ENCODE measurements at places on chromosomes 3 and 15.

GRCh38 chr3:106380232-106380631 is 511.4 kb upstream of the CBLB start:
- no peak for DNase-seq
- no peak overlapping the region for H3K4me3 ChIP-seq
- H3K27me3 ChIP-seq, result no peaks in the 10 kb centered on the region
- no peak overlapping the region for H3K27ac ChIP-seq
- H3K4me1 ChIP-seq, result no peaks in the 10 kb centered on the region
- no peaks in the 10 kb centered on the region for H3K36me3 ChIP-seq

DNA sequence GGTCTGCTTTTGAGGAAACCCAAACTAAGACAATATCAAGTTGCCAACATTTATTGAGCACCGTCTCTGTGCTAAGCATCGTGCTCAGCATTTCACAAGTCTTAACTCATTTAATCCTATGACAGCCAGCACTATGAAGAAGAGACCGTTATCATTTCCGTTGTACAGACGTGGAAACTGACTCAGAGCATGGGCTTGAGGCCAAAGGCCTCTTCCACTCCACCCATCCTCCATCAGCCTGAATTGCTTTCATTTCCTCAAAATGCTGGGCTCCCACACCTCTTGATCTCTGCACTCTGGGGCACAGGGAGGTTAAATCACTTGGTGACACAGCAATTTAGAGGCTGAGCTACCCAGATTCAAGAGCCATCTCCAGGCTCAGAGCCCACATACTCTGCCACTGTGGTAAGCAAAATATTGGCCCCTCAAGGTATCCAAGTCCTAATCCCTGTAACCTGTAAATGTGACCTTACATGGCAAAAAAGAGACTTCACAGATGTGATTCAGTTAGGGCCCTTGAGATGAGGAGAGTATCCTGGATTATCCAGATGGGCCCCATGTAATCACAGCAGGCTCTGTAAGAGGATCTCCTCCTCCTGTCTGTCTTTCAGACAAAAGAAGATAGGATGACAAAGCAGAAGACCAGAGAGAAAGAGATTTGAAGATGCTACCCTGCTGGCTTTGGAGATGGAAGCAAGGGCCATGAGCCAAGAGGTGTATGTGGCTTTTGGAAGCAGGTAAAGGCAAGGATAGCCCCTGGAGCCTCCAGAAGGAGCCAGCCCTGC is 24.3 kb upstream of the FLNB start:
- no peaks in the 10 kb centered on the region for H3K27me3 ChIP-seq
- H3K4me3 ChIP-seq, result no peak overlapping the region
- no peak for DNase-seq
- H3K4me1 ChIP-seq, result peaks cover 22% of the 10 kb centered on the region
- H3K27ac ChIP-seq, result peak overlapping the region; percentile 28
- H3K36me3 ChIP-seq, result no peaks in the 10 kb centered on the region

DNA sequence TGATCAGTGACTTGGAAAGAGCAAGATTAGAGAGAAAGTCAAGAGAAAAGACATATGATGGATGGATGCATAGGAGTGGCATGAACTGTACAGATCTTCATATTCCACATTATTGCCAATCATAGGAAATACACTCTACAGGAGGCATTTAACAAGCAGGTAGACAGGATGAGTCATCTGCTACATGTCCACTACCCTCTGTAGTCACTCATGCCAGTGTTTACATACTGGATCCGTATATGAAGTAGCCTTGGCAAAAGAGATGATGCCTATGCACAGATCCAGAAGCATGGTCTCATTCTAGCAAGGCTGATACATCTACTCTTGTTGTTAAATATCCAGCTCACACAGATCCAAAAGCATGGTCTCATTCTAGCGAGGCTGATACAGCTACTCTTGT is 632.1 kb downstream of the ROBO2 start:
- no peaks in the 10 kb centered on the region for H3K27me3 ChIP-seq
- H3K27ac ChIP-seq, result no peak overlapping the region
- no peaks in the 10 kb centered on the region for H3K4me1 ChIP-seq

- no peak for DNase-seq
- no peaks in the 10 kb centered on the region for H3K36me3 ChIP-seq
- no peak overlapping the region for H3K4me3 ChIP-seq
- no peaks in the 10 kb centered on the region for H3K27me3 ChIP-seq
Observed at GRCh38 chr3:16056217-16056616, 118.3 kb upstream of the GALNT15 start.

GRCh38 chr3:73572368-73572767 is 52.4 kb downstream of the PDZRN3 start:
- H3K4me3 ChIP-seq, result no peak overlapping the region
- no peak for DNase-seq
- no peaks in the 10 kb centered on the region for H3K27me3 ChIP-seq
- no peaks in the 10 kb centered on the region for H3K4me1 ChIP-seq

DNA sequence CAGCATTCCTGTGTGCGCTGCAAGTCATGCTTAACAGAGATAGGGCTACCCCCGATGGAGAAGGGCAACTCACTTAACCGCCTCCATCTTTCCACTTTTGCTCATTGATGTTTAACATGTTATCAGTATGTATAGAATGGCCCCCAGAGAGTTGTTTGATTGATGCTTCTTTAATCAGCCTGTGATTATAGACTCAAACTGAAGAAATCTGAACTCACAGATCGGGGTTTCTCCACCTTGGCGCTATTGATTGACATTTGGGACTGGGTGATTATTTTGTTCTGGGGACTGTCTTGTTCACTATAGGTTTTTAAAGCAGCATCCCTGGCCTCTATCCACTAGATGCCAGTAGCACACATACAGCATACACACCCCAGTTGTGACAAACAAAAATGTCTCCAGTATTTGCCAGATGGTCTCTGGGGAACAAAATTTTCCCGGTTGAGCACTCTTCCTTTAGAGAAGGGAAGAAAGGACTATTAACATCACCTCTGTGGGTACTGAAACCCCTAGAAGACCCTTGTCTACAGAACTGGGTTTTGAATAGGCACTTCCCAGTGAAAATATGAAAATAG is 54.4 kb downstream of the LARS2 start:
- DNase-seq, result no peak
- H3K4me1 ChIP-seq, result peaks cover 3% of the 10 kb centered on the region
- H3K27ac ChIP-seq, result no peak overlapping the region

GRCh38 chr15:69045802-69046201 is 31.3 kb downstream of the NOX5 start:
- H3K27ac ChIP-seq, result no peak overlapping the region
- no peaks in the 10 kb centered on the region for H3K27me3 ChIP-seq
- H3K4me1 ChIP-seq, result peaks cover 9% of the 10 kb centered on the region
- DNase-seq, result no peak
- H3K36me3 ChIP-seq, result no peaks in the 10 kb centered on the region

DNA sequence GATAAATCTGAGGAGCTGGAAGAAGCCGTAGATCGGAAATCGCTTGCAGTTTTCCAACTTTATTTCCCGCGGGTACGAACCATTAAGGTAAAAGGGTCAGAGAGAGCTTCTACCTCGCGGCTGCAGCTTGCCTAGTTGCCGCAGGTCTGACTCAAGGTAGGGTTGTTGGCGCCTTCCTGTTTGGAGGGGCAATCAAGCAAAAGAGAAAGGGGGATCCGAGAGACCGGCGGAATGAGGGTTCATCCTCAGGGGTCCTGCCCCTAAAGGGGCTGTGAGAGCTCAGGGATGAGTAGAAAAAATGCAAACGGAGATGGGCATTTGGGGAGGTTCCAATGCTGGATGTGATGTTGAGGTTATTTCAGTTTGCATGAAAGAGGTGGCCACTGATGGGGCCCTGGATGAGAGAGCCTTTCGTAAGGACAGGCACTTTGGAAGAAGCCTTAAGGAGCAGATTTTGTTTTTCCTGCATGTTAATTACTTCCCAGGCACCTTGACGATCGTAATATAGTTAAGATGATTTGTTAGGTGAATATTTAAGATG is 265.4 kb downstream of the CGGBP1 start:
- peak overlapping the region; percentile 49 for H3K4me3 ChIP-seq
- H3K27ac ChIP-seq, result peak overlapping the region; percentile 39
- DNase-seq, result no peak
- H3K36me3 ChIP-seq, result no peaks in the 10 kb centered on the region

GRCh38 chr15:85795337-85796305 is 896 bp upstream of the KLHL25 start:
- no peaks in the 10 kb centered on the region for H3K27me3 ChIP-seq
- no peak overlapping the region for H3K27ac ChIP-seq
- peaks cover 35% of the 10 kb centered on the region for H3K4me1 ChIP-seq
- H3K36me3 ChIP-seq, result no peaks in the 10 kb centered on the region
- DNase-seq, result no peak

DNA sequence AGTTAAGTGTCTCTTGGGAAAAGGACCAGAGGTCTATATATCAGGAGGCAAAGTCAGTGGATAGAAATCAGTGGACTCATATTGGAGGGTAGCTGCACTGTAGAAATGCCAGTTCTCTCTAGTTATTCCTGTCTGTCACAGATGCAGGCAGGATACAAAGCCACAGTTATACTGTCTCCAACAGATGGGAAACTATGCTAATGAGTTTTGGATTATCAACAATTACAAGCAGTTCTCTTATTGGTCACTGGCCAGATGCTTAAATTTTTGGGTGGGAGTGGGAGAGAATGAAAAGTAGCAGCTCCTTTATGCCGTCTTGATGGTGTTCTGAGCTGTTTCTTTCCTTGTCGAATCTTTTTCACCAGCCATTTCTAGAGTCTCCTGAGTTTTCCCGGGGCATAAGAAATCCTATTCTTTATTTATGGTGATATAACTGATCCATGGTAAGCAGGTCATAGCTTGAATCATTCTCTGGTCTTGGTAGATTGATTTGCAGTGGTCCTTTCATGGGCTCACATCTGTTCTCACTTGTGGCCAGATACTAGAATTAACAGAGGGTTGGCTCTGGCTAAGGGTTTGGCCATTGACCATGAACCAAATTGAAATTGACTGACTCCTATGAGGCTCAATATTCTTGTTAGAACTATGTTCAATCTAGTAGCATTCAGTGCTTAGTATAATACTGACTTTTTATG is 44.6 kb upstream of the RBMS3 start:
- H3K4me3 ChIP-seq, result no peak overlapping the region
- H3K4me1 ChIP-seq, result no peaks in the 10 kb centered on the region
- DNase-seq, result no peak
- H3K36me3 ChIP-seq, result no peaks in the 10 kb centered on the region
- no peak overlapping the region for H3K27ac ChIP-seq
- H3K27me3 ChIP-seq, result no peaks in the 10 kb centered on the region

DNA sequence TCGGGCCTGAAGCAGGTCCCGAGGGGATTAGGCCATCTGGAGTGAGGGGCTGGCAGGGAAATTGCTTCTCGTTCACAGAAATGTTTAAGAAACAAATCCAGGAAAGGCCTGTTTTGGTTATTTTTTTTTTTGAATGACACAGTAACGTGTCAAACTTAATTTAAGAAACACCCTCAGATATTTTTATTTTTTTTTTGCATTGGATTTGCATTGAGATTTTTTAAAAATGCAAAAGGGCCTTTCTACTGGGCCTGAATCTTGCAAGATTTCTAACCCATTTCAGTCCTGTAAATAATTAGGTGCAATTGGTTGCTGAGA is 25.0 kb upstream of the KLF13 start:
- H3K27me3 ChIP-seq, result no peaks in the 10 kb centered on the region
- no peak overlapping the region for H3K27ac ChIP-seq
- no peaks in the 10 kb centered on the region for H3K36me3 ChIP-seq

DNA sequence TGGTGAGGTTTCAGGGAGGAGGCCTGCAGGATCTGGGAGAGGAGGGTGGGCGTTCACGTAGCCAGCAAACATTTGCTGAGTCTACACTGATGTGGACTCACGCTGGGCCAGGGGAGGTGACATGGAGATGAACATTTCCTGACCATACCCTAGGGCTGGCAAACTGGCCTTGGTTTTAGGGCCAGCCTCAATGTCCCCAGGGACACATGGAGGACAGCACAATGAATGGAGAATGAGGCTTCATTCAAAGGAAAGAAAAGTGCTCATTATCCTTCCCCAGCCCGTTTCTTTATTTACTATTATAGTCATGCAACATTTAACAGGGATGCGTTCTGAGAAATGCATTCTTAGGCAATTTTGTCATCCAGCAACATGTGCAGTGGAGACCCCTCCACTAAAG is 26.8 kb downstream of the ACAN start:
- peaks cover 4% of the 10 kb centered on the region for H3K27me3 ChIP-seq
- no peaks in the 10 kb centered on the region for H3K36me3 ChIP-seq
- H3K4me1 ChIP-seq, result no peaks in the 10 kb centered on the region
- DNase-seq, result no peak
- H3K27ac ChIP-seq, result no peak overlapping the region

DNA sequence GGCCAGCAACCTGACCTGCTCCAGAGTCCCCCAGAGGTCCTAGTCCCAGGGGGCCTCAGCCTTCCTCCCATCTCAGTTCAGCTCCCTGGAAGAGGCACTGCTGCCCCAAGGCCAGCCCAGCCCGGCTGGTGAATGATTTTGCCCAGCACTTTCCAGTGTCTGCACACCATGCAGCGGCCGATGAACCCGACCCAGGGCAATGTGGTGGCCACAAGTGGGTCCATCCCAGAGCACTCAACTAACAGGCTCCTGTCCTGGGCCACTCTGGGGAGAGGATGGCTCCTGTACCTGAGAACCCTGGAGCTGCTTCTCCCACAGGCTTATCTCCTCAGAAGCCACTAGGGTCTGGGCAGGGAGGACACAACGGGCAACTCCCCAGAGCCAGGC is 39.2 kb downstream of the PTPN23 start:
- no peak overlapping the region for H3K4me3 ChIP-seq
- H3K4me1 ChIP-seq, result peaks cover 23% of the 10 kb centered on the region
- no peaks in the 10 kb centered on the region for H3K27me3 ChIP-seq
- no peak overlapping the region for H3K27ac ChIP-seq
- H3K36me3 ChIP-seq, result peaks cover 75% of the 10 kb centered on the region

- no peak overlapping the region for H3K4me3 ChIP-seq
- no peaks in the 10 kb centered on the region for H3K27me3 ChIP-seq
- no peaks in the 10 kb centered on the region for H3K36me3 ChIP-seq
- no peak overlapping the region for H3K27ac ChIP-seq
Observed at GRCh38 chr3:25218362-25218761, 209.7 kb upstream of the RARB start.

- H3K4me1 ChIP-seq, result no peaks in the 10 kb centered on the region
- no peaks in the 10 kb centered on the region for H3K27me3 ChIP-seq
- H3K27ac ChIP-seq, result no peak overlapping the region
- no peak for DNase-seq
Observed at GRCh38 chr3:134511500-134511899, 25.6 kb downstream of the CEP63 start.

DNA sequence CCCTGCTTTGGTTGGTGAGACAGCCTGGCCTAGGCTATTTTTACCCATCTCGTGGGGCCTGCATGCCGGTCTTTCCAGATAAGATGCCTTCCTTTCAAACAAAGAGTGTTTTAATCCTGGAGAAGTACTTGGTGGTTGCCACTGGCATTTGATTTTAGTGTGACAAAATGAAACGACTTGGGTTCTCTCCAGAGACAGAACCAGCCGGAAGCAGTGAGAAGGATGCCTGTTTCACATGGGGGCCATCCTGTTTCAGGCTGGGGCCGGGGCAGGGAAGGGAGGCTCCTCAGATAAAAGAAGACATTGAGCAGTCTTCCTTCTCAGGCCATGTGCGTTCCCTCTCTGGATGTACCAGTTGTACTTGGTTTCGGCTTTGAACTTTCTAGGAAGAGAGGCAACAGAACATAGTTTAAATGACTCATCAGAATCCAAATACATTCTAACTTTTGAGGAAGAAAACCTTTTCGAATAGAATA is 74.9 kb downstream of the TOP2B start:
- no peaks in the 10 kb centered on the region for H3K36me3 ChIP-seq
- H3K27me3 ChIP-seq, result no peaks in the 10 kb centered on the region
- no peak overlapping the region for H3K4me3 ChIP-seq
- H3K27ac ChIP-seq, result no peak overlapping the region
- no peak for DNase-seq

GRCh38 chr15:66644000-66644787 is 57.8 kb upstream of the SMAD6 start:
- no peaks in the 10 kb centered on the region for H3K27me3 ChIP-seq
- no peaks in the 10 kb centered on the region for H3K36me3 ChIP-seq
- H3K27ac ChIP-seq, result no peak overlapping the region
- no peak for DNase-seq
- peaks cover 19% of the 10 kb centered on the region for H3K4me1 ChIP-seq

All from suprapubic skin (tissue), 4 donors.